ENCODE measurements at places on chromosomes 5 and 9. TPM values are rescaled to one million over a fixed set of nuclear protein-coding genes. Genes with fewer than 3 reads are reported as not detected.

DNA sequence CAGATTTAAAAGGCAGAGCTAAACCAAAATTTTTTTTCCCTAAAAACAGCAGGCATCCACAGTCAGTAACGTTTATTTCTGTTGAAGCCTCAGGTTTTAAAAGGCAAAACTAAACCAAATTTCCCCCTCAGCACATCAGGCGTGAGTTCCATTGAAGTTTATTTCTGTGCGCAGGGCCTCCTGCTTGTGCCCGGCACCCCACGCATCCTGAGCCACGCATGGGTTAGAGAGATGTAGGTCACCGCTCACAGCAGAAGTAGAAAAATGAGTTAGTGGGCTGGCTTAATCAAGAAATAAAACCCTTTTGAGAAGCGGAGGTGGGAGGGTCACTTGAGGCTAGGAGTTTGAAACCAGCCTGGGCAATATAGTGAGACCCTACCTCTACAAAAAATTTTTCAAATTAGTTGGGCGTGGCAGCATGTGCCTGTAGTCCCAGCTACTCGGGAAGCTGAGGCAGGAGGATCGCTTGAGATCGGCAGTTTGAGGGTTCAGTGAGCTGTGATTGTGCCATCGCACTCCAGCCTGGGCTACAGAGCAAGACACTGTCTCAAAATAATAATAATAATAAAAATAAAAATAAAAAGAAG lies 75.6 kb upstream of the SPIN1 start:
- no peak for DNase-seq

DNA sequence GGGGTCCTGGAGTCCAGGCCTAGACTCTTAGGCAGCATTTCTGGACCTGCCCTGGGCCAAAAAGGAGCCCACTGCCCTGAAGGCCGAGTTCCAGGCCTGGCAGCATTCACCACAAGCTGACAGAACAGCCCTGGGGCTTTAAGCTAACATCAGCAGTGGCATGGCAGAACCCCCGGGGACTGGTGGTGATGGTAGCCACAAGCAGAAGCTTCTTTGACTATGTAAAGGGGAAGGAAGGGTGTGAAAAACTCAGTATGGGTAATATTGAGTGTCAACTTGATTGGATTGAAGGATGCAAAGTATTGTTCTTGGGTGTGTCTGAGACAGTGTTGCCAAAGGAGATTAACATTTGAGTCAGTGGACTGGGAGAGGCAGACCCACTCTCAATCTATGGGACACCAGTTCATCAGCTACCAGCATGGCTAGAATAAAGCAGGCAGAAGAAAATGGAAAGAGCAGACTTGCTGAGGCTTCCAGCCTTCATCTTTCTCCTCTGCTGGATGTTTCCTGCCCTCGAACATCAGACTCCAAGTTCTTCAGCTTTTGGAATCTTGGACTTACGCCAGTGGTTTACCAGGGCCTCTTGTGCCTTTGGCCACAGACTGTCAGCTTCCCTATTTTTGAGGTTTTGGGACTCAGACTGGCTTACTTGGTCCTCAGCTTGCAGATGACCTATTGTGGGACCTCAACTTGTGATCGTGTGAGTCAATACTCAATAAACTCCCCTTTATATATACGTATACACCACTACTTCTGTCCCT lies 661.0 kb upstream of the C9orf72 start:
- no peak for DNase-seq

- DNase-seq: no peak
Observed at GRCh38 chr5:170849374-170849773, 12.4 kb upstream of the RANBP17 start.

DNA sequence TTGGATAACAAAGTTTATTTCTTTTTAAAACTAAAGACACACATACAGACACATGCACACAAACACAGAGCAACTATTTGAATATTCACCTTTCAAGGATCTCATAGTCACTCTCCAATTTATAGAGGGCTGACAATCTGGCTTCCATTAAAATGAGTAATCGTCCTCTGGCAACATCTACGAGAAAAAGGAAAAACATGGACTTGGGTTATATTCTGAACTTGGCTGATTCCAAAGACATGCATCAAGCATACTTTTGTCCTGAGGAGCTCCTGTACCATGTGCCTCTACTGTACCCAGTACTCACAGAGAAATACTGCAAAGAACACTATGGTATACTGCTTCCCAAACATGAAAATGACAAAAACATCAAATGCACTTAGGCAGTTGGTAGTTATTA lies 15.4 kb downstream of the IARS1 start:
- DNase-seq: no peak

The SEMA4D gene
- polyA plus RNA-seq: 109 TPM

The CCDC152 gene
- 14.9 TPM for polyA plus RNA-seq

DNA sequence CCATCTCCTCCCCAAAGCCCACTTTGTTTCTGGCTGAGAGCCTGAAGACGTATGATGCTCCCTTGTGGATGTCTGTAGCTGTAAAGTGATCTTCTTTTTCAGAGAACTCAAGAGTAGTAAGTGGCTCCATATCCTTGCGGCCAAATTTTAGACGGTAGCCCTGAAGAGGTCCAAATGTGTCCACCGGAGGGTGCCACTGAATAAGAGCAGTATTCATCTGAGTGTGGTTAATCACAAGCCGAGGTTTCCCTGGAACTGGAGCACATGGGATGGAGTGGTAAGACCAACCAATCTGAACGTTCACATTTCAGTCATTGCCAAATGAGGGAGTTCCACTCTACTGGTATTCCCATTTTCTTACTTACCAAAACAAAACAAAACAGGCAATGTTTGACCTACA lies 686.5 kb upstream of the DMAC1 start:
- no peak for DNase-seq

The GRXCR2 gene
- not detected for polyA plus RNA-seq

DNA sequence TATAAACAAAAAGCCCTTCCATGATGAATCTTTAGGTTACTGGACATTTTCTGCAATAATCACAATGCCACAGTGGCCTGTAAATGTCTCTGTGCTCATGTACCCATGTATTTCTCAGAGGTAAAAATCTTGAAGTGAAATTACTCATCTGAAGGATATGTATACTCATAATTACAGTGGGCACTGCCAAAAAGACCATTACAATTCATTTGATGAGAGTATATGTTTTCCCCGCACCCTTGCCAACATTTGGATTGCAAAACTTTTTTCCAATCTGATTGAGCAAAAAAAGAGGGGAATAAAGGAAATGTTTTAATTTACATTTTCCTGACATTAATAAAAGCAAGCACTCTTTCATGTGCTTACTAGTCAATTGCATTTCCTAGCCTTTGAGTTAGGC lies 110.5 kb downstream of the EPB41L4A start:
- no peak for DNase-seq

DNA sequence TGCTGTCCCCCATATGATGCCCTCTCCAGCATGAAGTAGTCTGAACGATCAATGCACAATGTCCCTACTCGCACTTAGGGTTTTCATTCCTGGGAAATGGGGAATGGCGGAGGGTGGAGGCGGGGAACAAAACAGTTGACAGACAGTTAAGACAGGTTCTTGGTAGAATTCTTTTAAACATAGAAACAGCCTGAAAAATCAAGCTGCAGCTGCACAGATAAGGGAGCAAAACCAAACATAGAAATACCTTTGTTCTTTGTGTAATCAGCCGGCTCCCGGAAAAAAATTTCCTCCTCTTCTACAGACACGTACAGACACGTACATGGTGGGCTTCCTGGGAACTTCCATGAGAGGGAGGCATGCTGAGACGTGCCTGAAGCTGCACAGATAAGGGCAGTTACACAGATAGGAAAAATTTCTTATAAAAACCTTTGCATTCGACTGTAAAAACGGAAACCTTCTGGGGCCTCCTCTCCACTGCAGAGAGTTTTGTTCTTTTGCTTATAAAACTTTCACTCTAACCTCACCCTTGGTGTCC lies 662.4 kb upstream of the PTPRD start:
- DNase-seq: no peak

GRCh38 chr9:123686829-123687192 lies 243.1 kb downstream of the DENND1A start:
- DNase-seq: peak; percentile 77

The POU5F2 gene
- polyA plus RNA-seq: 0.11 TPM

GRCh38 chr5:75707911-75708509 lies 9.2 kb downstream of the POC5 start:
- DNase-seq: no peak

DNA sequence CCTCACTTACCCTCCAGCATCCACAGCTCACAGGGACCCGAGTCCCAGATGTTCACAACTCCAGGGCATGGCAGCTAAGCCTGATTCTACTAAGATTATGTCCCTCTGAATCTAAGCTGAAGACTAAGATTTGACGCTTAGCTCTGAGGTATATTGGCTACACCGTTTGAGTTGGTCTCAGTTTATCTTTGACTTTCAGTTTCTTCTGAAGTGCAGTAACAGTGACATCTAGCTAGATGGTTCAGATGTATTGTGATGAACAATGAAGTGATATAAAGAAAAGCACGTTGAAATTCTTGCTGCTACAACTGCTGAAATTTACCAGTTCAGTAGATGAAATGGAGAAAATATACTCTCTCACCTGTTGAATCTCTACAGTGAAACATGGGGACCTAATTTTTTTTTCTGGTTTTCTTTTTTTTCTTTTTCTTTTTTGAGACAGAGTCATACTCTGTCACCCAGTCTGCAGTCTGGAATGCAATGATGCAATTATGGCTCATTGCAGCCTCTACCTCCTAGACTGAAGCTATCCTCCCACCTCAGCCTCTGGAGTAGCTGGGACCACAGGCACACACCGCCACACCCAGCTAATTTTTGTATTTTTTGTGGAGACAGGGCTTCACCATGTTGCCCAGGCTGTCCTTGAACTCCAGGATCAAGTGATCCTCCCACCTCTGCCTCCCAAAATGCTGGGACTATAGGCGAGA lies 15.7 kb downstream of the RFK start:
- DNase-seq: no peak

The ACER2 gene
- polyA plus RNA-seq: 2.7 TPM

GRCh38 chr9:127562841-127563401 lies 49.2 kb upstream of the STXBP1 start:
- DNase-seq: no peak

All from spinal cord (tissue), 10 donors.